ENCODE measurements at places on chromosomes 6 and 20.

DNA sequence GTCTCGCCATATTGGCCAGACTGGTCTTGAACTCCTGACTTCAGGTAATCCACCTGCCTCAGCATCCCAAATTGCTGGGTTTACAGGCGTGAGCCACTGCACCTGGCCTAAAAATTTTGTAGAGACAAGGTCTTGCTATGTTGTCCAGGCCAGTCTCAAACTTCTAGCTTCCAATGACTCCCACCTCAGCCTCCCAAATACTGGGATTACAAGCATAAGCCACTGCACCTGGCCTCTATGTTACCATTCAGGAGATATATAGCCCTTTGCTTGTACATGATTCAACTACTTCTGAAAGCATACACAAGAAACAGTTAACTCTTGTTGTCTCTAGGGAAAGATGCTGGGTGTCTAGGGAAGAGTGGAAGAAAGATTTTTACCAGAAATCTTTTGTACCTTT, 19.0 kb upstream of the NCOA3 start:
- no peak for DNase-seq

DNA sequence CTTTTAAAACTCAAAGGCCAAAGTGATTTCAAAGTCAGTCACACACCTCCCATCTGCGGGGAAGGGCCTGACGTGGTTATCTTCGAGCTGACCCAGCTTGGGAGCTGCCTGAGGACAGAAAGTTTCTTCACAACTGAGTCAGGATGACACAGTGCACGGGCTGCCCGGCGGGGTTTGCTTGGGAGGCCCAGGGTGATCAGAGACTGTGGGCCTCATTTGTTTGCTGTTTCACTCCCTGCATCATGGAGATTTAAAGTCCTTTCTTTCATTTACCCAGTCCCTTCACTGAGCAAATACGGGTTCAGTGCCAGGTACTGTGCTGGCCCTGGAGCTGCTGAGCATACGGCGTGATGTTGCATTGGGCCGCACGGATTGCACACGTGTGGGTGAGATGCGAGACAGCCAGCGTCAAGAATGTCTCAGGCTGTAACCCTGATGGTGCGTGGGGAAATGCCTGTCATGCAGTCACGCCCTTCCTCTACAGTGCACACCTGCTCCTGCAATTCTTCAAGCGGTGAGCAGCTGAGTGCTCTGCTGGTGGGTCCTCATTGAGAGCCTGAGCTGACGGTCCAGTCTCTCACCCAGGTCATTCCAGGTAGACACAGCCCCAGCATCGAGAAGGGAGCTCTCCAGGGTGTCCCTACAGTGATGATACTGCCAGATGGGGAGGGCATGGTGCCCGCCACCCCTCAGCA, 82.7 kb upstream of the PMEPA1 start:
- DNase-seq: no peak

DNA sequence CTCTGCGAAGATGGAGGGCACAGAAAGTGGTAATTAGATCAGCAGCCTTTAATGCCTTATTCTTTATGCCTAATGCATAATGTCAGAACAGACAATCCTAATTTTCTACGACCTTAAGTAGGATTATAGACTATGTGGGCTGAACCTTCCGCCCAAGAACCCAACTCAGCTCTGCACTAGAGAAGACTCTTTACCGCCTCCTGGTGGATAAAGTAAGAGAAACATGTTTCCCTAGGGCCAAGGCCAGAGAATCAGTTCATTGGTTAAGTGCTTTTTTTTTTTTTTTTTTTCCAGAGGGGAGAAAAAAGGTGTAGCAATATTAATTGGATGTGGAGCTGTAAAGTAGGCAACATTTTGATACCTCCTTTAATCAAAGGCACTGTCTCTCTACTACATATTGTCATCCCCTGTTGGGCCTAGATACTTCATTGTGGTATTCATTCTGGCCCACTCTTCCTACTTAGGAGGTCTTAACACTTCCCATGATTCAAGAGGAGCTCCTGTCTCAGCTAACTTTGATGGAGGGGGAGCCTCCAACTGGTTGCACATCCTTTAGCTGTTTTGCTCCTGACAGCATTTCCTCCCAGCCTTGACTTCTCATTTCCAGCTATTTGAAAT, 124.9 kb upstream of the NRN1 start:
- no peak for DNase-seq

DNA sequence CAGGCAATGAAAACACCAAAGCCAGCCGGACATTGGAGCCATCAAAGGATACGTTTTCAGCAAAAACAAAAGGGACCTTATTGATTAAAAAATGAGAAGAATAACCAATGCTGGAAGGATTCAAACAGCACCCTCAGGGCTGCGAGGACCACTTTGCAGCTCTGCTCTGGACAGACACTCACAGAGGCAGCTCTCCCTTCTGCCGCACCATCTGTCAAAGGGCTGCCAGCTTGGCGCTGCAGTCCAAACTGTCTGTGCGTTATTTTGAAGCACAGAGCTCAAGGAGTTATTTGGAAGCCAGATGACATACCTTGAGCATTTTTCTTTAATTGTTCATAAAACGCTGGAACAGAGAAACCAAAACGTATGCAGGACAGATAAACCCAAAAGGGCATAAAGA, 85.2 kb downstream of the KIF16B start:
- DNase-seq: no peak

- no peak for DNase-seq
Measured at GRCh38 chr6:139824864-139825263, 450.4 kb upstream of the CITED2 start.

GRCh38 chr20:1127840-1128239, 9.4 kb downstream of the PSMF1 start:
- DNase-seq: no peak
